Stimulated activated CD8-positive, alpha-beta memory T cell treated with anti-CD3 and anti-CD28 coated beads, Interleukin-7, amount 100 ng/mL, for 24 hours (primary cell): ENCODE measurements at places on chromosomes 16 and 17.
A peak's percentile ranks its signal among the peaks of the same experiment; 100 is the strongest.

GRCh38 chr17:68439656-68440290 lies 17.5 kb downstream of the WIPI1 start:
- no peak for DNase-seq

- DNase-seq, result no peak
Observed at GRCh38 chr17:9908649-9909042, 3.6 kb upstream of the RCVRN start.

- DNase-seq, result no peak
Observed at GRCh38 chr16:19499481-19499880, 22.4 kb downstream of the GDE1 start.

DNA sequence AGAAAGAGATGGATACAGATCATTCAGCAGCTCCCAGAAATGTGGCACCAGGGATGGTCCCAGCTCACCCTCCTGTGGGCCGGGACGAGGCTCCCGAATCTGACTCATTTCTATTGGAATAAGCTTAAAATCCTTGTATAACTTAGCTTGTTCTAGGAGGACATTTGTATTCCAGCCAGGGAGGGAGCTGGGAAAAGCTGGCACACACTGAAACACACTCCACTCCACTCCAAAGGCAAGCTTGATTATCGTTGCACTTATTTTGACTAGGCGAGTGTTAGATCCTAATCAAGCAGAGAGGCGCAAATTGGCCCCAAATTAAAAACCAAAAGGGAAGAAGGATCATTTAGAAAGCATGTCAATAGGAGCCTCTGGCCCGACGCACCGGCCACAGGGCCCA lies 339.5 kb downstream of the HS3ST4 start:
- DNase-seq, result no peak

- DNase-seq, result no peak
Observed at GRCh38 chr16:751152-752006, 9.2 kb upstream of the MSLN start.

DNA sequence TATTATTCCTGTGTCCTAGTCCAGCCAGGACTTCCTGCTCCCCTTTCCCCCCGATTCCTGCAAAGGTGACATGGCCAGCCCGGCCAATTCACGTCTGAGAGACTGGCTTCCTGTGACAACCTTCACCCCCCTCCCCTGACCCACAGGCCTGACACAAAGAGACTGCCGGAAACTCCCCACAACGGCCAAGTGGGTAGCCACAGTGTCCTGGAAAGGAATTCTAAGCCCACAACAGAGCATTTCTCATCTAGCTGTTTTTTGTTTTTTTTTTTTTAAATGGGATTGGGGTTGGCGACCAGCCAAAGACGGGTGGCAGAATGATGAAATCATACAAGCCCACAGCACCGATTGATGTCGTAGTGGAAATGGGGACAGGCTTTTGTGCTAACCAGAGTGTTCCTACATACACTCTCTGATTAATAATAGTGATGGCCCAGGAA lies 2.8 kb upstream of the XAF1 start:
- no peak for DNase-seq

GRCh38 chr16:49491106-49491670 lies 117.6 kb downstream of the C16orf78 start:
- no peak for DNase-seq

- DNase-seq, result no peak
Observed at GRCh38 chr16:1108299-1109252, 12.5 kb upstream of the C1QTNF8 start.

- DNase-seq, result no peak
Observed at GRCh38 chr16:17607075-17607509, 136.3 kb upstream of the XYLT1 start.

DNA sequence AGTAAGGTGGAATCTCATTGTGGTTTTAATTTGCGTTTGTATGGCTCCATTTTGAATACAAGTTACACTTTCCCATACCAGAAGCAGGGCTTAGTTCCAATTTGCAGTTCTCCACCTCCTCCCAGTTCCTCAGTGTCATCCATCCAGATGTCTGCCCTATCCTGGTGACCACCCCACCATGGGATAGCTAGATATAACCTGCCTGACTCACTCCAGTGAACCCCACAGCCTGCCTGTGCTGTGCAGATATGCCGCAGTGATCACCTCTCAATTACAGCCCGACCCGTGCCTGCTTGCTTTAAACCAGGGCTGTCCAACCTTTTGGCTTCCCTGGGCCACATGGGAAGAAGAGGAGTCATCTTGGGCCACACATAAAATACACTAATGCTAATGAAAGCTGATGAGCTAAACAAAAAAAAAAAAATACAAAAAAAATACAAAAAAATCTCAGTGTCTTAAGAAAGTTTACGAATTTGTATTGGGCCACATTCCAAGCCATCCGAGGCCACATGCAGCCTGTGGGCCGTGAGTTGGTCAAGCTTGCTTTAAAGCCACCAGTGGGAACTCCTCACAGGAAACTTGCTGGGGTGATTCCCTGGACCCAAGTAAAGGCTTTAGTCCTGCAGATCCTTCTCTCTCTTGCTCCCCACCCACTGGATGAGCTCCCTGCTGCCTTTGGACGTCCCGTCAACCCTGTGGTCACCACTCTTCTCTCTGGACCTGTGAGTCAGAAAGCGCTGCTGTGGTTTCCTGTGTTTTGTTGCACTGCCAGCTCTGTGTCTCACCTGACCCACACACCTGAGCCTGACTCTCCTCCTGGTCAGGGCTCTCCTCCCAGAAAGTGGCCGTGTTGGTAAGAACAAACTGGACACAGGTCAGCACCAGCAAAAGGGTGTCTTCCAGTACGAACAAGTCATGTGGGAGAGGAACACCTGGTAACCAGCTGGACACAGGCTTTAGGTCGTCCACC lies 83.0 kb downstream of the EMP2 start:
- no peak for DNase-seq

- DNase-seq, result no peak
Observed at GRCh38 chr16:35631261-35631945, 2172.0 kb downstream of the TP53TG3F start.

- no peak for DNase-seq
Observed at GRCh38 chr17:76635659-76636360, 7.7 kb downstream of the ST6GALNAC1 start.

GRCh38 chr16:55647798-55648197 lies 8.0 kb upstream of the SLC6A2 start:
- no peak for DNase-seq

DNA sequence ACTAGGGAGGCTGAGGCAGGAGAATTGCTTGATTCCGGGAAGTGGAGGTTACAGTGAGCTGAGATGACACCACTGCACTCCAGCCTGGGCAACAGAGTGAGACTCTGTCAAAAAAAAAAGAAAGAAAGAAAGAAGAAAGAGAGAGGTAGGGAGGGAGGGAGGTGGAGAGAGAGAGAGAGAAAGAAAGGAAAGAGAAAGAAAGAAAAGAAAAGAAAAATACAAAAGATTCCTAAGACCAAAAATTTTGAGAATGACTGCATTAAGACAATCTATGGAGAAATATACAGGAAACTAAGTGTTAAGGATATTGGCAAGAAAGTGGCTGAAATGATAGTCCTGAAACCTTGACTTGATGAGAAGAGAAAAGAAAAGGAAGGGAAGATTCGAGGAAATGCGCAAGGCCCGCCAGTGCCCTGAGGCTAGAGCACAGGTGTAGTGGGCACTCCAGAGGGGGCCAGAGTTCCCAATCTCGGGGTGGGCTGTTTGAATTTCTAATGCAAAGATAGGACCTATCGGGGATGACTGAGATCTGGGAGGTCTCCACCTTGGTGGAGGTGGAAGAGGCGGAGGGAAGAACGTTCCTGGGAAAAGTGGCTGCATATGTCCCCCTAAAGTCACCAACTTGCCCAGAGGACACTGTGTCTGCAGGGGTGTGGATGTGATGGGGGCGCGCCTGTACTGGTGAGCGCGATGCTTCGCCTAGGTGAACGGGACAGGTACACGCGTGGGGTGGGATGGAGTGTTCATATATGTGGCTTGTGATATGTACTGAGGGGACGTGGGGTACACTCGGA lies 654 bp upstream of the SCNN1B start:
- DNase-seq, result no peak

DNA sequence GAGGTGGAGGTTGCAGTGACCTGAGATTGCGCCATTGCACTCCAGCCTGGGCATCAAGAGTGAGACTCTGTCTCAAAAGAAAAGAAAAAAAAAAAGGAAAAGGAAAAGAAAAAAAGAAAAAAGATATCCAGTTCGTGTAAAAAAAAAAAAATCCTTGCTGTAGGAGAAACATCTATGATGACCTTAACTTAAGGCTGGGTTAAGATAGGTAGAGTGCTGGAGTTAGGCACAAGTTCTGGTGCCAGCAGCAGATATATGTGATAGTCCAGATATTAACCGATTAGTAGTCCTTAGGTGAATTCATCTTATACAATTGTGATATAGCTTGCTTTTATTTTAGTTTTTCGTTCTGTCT lies 17.2 kb downstream of the PSMD11 start:
- no peak for DNase-seq

- DNase-seq, result no peak
Observed at GRCh38 chr17:8310601-8311123, 621 bp downstream of the ARHGEF15 start.

- DNase-seq, result no peak
Observed at GRCh38 chr17:17837380-17837821, 615 bp upstream of the SREBF1 start.

DNA sequence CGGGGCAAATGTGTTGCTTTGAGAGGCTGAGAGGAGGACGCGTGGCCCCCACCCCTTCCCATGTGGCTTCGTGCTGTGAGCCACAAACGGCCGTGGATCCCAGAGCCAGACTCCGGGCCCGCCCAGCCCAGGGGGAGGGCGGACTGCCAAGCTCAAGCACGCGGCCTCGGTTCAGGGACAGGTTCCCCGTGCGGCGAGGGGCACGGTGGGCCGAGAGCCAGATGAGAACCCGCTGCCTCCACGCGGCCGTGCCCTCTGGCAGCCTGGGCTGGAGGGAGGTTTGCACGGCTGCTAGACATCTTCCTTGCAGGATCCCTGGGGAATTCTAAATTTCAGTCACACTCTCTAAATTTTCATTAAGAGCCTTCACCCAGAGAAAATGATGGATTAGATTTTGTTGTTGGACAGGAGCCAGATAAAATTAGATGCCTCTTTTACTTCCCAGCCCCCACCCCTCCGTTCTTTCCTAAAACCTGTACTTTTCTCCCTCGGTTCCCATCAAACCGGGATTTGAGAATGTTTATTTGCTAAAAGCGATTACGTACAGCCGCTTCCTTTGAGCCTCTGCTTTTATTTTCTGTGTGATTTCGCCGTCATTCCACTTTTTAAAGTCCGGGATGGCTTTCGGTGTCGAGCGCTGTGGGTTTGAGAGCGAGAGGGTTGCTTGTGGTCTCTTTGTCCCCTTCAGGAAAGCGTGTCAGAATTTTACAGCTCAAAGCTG lies 25.0 kb upstream of the GNG13 start:
- DNase-seq, result no peak

- DNase-seq, result no peak
Observed at GRCh38 chr17:71484546-71484945, 636.3 kb upstream of the SOX9 start.

GRCh38 chr17:11645426-11645825 lies 47.2 kb downstream of the DNAH9 start:
- DNase-seq, result no peak

- no peak for DNase-seq
Observed at GRCh38 chr17:33046361-33047255, 55.0 kb downstream of the SPACA3 start.

- DNase-seq, result no peak
Observed at GRCh38 chr17:79005063-79005861, 4.3 kb downstream of the CANT1 start.

- DNase-seq, result no peak
Observed at GRCh38 chr16:88030498-88030897, 79.3 kb downstream of the BANP start.

- no peak for DNase-seq
Observed at GRCh38 chr16:24838554-24839266, 7.1 kb upstream of the SLC5A11 start.

DNA sequence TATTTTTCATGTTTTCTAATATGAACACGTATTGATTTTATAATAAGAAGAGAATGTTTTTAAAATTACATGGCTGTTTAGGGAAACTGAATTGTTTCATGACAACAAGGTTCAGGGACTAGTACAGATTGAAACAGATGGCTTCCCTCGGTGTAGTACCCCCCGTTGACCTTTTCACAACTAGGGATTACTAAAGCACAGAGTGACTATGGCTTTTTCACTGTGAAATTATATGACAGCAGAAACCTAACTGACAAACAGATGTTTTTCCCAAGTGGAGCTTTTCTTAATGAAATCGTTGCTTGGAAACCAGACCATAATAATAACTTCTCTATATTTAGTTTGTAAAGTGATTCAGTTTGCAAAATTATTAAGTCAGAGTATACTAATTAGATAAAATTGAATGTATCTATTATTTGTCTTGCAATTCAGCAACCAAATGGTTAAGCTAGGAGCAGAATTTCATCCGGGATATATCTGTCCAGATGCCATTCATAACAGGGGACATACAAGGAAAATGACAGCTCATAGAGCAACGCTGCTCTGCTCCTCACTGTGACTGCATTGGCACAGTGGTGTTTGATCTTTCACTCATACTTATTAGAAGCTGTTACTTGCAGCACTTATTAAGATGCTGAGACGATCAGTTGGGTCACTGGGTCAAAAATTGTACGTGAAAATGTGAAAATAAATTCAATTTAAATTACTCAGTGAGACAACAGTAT lies 111.7 kb downstream of the TANGO6 start:
- no peak for DNase-seq

GRCh38 chr17:78923660-78924453 lies 1.3 kb downstream of the TIMP2 start:
- peak; percentile 8 for DNase-seq

DNA sequence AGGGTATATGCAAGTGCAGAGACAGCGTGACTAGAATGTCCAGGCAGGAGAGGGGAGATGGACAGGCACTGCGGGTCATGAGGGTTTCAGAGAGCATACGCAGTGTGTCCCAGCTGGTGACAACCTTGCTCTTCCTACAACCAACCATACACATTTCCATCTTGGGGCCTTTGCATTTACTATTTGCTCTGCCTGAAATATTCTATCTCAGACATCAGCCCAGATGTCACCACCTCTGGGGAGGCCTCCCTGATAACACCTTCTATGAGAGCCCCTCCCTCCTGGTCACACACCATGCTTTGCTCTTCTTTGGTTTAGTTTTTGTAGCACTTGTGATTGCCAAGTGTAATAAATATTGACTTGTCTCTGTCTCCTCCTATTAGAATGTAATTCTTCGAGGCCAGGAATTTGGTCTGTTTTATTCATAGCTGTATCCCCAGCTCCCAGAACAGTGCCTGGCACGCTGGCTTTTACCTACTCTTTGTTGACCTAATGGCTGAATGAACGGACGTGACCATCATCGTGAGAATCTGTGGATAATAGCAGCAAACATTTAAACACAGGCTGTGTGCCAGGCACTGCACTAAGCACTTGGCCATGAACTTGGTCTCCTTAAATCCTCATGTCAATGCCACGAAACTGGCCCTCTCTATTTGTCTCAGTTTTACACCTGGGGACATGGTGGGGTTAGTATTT lies 51.9 kb downstream of the PLCG2 start:
- no peak for DNase-seq

GRCh38 chr16:81041696-81042095 lies 6.1 kb downstream of the ATMIN start:
- no peak for DNase-seq

GRCh38 chr16:9091867-9092281 lies 430 bp downstream of the HAPSTR1 start:
- DNase-seq, result no peak
